Inflammatory macrophage treated with lipopolysaccharide for 4 hours (primary cell): ENCODE measurements at places on chromosomes 1 and 21.

DNA sequence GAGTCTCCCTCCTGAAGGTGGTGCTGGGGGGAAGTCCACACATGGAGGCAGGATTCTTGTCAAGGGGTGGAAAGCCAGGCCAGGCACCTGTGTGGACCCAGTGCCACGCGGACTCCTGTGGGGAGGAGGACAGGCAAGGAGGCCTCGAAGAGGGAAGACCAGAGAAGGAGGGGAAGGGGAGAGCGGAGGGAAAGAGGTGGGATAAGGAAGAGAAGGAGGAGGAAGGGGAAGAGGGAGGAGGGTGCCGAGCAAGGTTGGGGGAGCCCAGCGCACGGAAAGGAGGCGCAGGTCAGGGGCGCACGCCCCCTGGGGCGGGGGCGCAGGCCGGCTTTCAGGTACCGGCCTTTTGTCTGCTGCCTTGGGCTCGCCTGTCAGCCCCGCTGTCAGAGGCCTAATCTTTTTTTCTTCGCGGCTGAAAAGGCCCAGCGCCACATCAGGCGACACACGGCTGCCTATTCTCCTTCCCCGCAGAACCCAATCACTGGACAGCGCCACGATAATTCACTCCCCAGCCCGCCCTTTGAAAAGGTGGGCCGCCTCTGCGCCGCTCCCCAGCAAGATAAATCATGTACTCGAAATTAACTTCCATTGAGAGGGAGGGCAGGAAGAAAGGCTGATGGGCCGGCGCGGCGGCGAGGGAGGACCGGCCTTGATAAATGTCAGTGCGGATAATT is 42.5 kb downstream of the PRDM16 start:
- no peak for DNase-seq

- no peak for DNase-seq
Measured at GRCh38 chr1:226754097-226754496, 15.0 kb upstream of the ITPKB start.

DNA sequence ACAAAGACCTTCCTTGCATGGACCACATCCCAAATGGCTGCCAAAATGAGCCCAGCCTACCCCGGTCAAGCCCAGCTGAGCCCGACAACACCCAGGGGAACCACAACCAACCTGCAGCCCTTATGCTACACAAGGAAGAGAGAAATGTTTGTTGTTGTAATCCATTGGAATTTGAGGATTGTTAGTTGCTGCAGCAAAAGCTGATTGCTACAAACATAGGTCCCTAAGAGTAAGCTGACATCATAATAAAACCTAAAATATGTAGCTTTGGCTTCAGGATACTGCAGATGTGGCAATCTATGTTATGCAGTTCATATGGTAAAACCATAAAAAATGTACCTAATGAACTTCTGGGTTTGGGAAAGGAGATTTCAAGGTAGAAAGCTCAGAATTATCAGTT is 65.5 kb upstream of the DNAH14 start:
- DNase-seq, result no peak

DNA sequence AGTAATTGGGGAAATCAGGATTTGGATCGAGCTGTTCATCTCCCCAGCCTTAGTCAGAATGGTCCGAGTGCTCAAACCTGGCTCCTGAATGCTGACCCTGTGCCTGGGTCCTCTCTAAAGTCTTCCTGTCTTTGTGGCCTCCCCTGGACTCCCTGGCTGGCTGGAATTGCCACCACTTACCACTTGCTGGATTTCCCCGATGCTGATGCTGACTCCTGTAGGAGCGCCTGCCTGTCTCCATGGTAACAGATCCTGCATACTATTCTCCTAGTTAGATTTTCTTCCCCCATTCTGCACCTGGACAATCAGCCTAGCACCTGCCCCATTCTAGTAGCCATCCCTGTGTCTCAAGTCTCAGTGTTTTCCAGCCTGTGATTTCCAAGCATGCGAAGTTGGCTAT is 382.2 kb upstream of the ESRRG start:
- no peak for DNase-seq

DNA sequence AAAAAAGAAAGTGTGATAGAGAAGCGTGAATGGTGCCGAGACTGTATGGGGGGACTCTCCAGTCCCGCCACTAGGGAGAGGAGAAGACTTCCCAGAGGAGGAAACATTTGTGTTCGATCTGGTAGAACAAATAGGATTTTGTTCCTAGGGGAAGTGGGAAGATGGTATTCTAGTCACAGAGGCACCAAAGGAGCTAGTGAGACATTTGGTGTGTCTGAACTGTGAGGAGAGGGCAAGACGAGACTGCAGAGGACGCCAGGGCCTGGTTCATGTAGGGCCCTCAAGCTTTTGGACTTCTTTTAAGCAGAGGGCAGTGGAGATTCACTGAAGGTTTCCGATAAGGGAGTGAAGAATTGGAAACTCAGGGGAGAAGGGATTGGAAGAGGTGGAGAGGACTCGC is 2.9 kb downstream of the BTBD19 start:
- no peak for DNase-seq

DNA sequence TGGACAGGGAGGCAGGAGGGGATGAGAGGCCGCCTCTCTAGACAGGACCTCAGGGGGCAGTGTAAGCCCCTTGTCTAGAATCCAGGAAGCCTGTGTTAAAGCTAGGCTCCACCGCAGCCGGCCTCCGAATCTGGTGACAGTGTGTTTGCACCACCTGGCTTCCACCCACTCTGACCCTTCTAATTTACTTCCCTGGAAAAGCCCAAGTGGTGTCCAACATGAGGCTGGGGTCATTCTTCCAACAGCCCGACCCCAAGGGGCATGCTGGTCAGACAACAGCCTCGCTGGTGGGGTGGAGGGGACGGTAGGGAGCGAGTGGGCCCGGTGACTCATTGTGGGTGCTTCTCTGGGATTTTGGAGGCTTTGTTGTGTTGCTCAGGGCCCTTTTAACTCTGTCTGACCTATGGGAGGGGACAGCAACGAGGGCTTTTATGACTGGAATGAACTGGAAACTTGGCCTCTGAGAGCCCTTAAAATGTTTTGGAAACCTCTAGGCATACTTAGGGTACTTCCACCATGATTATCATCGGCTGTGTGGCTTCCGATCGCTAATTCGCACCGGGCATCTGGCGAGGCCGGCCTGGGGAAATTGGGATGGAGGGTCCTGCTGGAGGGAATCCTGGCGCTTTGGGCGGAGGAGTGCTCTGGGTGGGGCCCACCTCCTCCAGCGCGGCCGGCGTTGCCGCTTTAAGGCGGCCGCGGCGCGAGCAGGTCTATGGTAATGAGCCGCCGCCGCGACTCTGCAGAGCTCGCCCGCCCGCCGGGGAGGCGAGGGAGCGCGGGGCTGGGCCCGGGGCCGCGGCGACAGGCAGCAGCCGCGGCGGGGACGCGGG is at the start of gene CELSR2:
Gene CELSR2, plus strand, starts transcription at position 743 of the 833 bp plus-strand sequence. CDS start 541 bp downstream, outside the sequence.
- peak; percentile 54 for DNase-seq
